SW 1271 (cell line): ENCODE measurements at places on chromosomes 5 and 9.

DNA sequence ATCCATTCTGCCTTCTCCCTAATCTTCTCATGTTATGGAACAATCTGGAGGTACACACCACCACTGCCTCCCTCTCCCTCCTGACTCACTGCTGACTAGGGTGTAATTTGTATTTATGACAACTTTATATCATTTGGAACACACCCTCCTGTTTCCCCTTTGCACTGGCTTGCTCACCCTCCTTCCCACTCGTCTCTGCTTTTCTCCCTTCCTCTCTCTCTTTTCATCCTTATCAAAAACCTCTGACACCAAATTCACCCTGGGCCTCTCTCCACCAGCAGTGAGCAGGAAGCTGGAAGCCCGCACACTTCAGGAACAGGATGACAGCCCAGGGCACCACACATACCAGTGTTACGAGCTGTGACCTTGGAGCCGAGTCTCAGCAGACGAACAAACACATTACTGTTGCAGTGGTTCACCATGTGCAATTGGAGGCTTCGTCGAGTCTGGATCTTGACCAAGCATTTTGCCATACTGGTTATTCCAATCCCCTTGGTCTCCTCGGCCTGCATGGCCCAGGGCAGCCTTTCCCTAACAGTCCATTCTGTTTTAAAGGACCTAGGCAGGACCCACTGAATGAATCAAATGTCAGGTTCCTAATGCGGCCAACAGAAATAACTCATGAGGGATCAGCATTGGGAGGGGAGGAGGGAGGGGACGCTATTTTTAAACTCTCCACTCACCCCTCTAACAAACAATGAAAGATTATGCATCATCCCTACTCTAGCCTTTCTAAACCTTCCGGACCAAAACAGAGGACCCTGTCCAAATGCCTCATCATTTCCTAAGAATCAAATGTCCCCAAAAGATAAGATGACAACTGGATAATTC is 203.9 kb upstream of the RASEF start:
- no peak for DNase-seq

- DNase-seq: no peak
Measured at GRCh38 chr9:91405343-91406077, 18.1 kb downstream of the NFIL3 start.

DNA sequence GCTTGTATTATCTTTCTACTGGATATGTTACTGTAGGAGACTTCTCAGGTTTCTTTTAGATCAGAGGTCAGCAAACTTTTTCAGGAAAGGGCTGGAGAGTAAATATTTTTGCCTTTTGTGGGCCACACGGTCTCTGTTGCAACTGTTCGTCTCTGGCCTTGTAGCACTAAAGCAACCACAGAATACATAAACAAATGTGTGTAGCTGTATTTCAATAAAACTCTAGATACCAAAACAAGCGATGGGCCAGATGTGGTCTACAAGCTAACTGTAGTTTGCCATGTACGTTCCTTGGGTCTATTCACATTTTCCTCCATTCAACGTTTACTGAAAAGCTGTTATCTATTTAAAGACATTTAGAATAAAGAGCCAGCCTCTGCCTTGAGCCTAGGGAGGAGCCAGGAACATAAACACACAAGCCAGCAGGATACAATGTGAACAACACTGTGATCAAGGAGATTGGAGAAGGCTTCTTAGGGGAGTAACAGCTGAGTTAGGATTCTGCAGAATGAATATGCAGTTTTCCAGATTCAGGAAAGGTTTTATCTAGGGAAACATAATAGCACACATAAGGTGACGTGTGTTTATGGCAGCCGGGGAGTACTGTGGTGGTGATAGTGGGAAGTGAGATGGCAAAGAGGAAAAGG is 33.0 kb upstream of the HOMER1 start:
- no peak for DNase-seq

- no peak for DNase-seq
Measured at GRCh38 chr9:115263371-115264075, 145.6 kb upstream of the TNC start.

DNA sequence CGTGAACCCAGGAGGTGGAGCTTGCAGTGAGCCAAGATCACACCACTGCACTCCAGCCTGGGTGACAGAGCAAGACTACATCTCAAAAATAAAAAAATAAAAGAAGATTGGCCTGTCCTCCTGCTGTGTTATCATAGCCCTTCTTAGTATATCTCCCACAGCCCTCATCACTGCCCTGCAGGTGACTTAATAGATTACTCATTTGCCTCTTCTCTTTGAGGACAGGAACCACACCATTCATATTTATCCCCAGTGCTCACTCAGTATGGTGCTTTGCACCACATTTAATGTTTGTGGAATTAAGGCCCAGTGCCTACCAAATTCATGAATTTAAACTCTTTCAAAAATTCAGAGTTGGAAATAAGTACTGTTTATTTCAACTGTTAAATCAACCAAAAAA is 10.3 kb downstream of the IDNK start:
- DNase-seq: no peak

DNA sequence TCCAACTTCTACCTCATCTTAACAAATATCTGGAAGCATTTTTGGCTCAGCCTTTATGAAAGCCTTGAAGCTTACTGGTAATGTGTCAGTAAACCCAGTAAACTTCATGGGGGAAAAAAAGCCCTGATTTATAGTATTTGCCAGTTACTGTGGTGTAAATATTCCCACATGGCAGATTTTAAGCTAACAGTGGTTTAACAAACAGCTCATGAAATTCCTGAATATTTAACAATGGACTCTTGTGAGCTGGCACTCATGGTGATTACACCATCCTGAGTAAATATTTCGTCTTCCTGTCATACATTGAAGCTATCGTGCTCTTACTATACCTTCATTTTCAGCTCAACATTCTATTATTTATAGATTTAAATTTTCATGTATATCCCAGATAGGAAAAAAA is 57.0 kb upstream of the ACOT12 start:
- no peak for DNase-seq

DNA sequence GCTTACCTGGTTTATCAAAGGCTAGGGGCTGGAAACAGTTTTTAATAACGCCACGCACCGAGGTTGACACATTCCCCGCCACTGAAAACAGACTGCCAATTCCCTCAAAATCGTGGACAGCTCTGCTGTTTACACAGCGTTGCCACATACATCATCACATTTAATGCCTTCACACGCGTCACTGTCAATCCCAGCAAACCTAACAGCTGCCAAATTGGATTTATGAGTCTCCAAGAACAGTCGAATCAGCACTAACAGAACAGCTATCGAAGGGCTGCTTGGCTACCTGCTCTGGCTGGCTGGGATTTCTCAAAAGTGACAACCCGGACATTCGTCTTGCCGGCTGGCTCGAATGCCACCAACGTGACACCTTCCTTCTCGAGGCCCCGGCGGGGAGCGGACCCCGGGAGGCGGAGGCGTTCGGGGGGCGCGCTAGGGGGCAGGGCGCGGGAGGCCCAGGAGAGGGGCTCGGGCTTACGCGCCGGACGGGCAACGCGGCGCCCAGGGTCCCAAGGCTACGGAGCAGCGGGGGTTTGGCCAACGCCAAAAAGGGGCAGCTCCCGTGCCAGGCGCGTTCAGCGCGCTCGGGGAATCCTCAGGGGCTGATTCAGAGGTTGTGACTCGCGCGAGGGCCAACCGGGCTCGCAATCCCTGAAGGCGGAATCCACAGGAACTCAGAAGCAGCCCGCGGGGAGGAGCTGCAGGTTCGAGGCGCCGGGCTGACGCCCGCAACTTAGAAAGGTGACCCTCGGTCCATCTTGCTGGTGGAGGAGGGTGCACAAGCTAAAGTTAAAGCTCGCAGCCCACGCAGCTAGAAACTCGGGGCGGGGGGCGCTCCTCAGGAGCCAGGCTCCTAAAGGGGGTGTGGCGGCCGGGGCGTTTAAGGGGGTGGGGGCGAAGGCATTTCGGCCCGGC is 1.2 kb downstream of the CDC14B start:
- DNase-seq: peak; percentile 43

- no peak for DNase-seq
Measured at GRCh38 chr9:2635922-2636321, 14.3 kb downstream of the VLDLR start.

- no peak for DNase-seq
Measured at GRCh38 chr5:173457482-173457881, 129.3 kb upstream of the STC2 start.

- no peak for DNase-seq
Measured at GRCh38 chr5:124315741-124316415, 430.6 kb downstream of the ZNF608 start.
